ENCODE measurements at places on chromosomes 11 and 22. TPM values are rescaled to one million over a fixed set of nuclear protein-coding genes. Genes with fewer than 3 reads are reported as not detected.

NRXN2 gene
- total RNA-seq = 0.23 TPM

FAM76B gene
- total RNA-seq = 8.1 TPM

PGA5 gene
- total RNA-seq = not detected

NCR3LG1 gene
- 1.7 TPM for total RNA-seq

PARVA gene
- total RNA-seq = 28.6 TPM

DTX4 gene
- total RNA-seq = 4.8 TPM

OAF gene
- total RNA-seq = 13.3 TPM

DBX1 gene
- not detected for total RNA-seq

All from A549 treated with CORT108297 at 1 μM for 4 hours (cell line).